Left ventricle myocardium inferior (tissue), 1 donor: ENCODE measurements at places on chromosomes 2 and 18. TPM values are rescaled to one million over a fixed set of nuclear protein-coding genes. Genes with fewer than 3 reads are reported as not detected.
A peak's percentile ranks its signal among the peaks of the same experiment; 100 is the strongest.

The ACADL gene
- total RNA-seq = 1.3 TPM

The SCN7A gene
- 22.3 TPM for total RNA-seq

The SPP2 gene
- total RNA-seq = not detected

The UGT1A8 gene
- not detected for total RNA-seq

The NYAP2 gene
- total RNA-seq = not detected

The RHOB gene
- 193 TPM for total RNA-seq

The CXCR1 gene
- 0.44 TPM for total RNA-seq

The ZSWIM2 gene
- total RNA-seq = not detected

The LYPD1 gene
- not detected for total RNA-seq

The MRO gene
- total RNA-seq = 3.8 TPM

The ZBTB14 gene
- 9.0 TPM for total RNA-seq

The MATN3 gene
- 0.22 TPM for total RNA-seq

The ERBB4 gene
- 8.3 TPM for total RNA-seq

DNA sequence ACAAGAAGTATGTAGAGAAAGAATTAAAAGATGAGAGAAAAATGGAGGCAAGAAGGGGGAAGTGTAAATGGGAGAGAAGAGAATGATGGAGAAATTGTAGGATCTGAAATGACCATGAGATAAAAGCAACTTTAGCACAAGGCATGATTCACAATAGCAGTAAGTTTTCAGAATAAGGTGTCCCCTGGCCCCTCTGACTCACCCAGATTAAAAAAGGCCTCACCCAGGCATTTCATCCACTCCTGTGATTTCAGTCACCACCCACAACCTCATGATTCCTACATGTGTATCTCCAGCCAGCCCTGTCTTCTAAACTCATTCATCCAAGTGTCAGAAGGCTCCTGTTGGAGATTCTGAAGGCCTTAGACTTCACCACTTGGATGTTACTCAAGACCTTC is 56.6 kb downstream of the SP100 start:
- no peak for DNase-seq

DNA sequence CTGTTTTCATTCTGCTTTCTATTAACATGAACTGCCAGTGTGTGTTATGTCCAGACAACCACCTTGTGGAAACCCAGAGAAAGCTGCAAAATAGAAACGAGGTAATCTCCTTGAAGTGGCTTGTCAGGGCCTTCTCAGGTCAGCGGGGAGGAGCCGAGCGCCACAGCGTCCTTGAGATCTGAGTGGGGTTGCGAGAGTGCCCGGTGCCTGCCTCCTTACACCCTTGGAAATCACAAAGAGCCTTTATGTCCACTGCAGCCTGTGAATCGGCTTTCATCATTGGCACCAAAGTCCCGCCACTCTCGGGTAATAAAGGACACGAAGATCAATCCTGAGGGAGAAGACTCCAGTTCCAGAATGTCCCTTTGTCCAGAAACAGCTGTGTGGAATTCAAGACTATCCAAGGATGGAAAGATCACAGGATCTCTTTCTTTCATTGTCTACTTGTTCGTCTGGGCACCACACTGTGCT is 135.2 kb downstream of the HRH4 start:
- DNase-seq = no peak

DNA sequence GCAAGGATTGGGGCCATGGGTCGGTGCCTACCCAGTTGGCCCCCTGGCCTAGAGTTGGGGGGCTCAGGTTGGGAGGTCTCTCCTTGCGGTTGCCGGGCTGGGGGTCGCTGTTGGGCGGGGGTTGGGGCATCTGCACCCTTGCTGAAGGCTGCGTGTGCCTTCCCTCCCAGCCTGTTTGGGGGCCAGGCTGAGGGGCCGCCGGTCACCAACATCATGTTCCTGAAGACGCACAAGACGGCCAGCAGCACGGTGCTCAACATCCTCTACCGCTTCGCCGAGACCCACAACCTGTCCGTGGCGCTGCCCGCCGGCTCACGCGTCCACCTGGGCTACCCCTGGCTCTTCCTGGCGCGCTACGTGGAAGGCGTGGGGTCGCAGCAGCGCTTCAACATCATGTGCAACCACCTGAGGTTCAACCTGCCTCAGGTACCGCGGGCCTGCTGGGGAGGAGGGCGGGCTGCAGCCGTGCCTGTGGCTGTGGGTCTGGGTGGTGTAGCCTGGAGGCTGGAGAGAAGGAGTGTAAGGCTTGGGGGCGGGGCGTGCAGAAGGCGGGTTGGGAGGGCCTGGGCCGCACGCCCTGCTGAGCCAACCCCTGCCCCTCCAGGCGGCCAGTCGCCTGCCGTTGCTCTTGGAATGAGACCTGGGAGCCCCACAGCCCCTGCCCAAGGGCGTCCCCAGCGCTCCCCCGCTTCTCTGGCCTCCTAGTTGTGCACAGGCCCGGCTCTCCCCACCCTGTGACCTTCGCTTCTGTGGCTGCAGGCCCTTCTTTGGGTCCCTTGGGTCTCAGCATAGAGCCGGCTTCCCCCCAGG is 7.2 kb upstream of the NEU4 start:
- peak; percentile 13 for DNase-seq

DNA sequence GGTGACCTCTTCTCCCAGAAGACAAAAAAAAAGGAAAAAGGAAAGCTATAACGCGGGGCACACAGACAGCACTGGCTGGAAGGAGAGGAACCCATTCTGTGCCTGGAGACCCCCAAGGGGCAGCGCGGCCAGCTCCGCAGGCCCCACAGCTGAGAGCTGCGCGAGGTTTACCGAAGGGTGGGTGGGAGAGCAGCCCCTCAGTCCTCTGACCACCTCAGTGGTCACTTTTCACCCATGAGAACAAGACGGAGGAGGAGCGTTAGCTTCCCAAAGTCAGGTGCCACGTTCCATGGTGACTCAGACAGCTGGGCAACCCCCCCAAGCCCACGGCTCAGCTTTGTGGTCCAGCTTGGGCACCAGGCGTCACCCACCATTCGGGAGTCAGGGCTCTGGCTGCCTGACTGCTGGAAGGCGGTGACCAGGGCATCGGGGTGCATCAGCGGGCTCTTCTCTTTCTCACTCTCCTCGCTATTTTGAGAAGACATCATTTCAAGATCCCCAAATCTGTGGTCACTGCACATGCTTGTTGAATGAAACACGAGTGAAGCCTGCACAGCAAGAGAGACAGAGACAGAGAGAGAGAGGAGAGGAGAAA is 35.2 kb downstream of the RPL31 start:
- DNase-seq = no peak

GRCh38 chr18:3984163-3984757 is 470.8 kb downstream of the DLGAP1 start:
- DNase-seq = no peak

GRCh38 chr2:144194326-144195071 is 325.4 kb downstream of the ZEB2 start:
- DNase-seq = no peak

DNA sequence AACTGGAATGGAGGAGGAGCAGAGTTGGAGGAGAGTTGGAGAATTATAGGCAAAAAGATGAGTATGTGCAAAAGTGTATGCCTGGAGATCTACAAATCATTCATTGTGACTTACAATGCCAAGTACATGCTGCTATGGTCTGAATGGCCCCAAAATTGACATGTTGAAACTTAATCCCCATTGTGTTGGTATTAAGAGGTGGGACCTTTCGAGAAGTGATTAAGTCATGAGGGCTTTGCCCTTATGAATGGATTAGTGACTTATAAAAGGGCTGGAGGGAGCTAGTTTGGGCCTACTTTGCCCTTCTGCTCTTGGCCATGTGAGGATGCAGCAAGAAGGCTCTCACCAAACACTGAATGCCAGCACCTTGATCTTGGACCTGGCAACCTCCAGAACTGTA is 6.3 kb upstream of the RBMS1 start:
- no peak for DNase-seq

GRCh38 chr18:51621113-51621863 is 423.8 kb upstream of the MEX3C start:
- peak; percentile 29 for DNase-seq

DNA sequence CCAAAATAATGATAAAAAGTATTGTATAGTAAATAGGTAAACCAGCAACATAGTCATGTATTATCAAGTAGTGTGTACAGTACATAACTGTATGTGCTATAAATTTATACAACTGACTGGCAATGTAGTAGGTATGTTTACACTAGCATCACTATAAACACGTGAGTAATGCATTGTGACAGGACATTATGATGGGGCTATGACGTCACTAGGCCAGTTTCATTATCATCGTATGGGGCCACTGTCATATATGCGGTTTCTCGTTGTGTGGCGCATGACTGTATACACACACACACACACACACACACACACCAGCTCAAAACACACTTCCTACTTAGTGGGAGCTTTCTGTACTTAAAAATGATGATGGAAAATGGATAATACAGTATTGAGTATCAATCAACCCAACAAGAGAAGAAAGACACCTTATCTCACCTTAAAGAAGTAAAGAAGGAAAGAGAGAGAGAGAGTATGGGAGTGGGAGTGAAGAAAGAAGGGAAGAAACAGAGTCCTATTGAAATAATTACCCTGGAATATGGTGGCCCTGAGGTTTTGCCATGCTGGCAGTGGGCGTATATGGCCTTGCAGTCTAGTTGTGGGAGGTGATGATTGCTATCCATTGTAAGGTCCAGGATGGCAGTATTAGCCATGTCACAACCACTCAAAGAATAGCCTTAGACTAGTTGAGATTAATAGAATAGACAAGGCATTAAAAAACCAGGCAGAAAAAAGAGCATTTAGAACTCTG is 186.4 kb upstream of the ZNF521 start:
- DNase-seq = no peak

- DNase-seq = no peak
These were observed 27.2 kb upstream of the BBS5 start for GRCh38 chr2:169452080-169452479.

- DNase-seq = no peak
These were observed 79.4 kb downstream of the EIPR1 start for GRCh38 chr2:3298191-3298590.

GRCh38 chr2:214652473-214652872 is 157.0 kb downstream of the BARD1 start:
- DNase-seq = no peak

DNA sequence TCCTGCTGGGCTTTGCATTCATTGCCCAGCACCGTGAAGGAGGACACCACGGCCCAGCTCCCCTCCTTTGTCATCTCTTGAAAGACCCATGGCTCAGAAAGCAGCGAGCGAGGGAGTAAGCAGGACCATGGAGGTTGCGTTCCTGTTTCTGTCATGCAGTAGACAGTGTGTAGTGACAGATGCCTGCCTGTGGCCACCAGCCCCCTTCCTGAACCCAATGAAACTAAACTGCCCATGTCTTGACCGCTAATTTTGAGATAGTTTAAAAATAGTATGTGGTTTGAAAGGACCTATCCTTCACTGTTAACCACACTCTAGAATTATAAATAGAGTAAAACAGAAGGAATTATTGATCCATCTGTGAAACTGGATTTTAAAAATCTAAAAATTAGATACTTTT is 88.2 kb downstream of the ASAP2 start:
- no peak for DNase-seq

DNA sequence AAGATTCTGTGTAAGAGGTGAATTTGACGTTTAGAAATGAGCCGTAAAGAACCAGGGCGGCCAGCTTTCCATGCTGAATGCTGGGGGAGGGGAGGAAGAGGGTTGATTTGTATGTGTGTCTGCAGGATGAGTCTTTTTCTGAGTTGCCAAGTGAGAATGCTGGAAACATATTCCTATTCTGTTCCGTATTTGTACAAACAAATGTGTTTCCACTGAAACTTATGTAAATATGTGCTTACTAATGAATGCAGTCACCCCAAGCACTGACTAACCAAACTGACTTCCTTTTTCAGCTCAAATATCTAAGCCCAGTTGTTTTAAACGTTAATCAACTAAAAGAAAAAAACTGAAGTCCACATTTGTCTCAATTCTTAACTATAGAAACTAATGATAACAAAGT is 74.9 kb upstream of the APCDD1 start:
- DNase-seq = no peak

DNA sequence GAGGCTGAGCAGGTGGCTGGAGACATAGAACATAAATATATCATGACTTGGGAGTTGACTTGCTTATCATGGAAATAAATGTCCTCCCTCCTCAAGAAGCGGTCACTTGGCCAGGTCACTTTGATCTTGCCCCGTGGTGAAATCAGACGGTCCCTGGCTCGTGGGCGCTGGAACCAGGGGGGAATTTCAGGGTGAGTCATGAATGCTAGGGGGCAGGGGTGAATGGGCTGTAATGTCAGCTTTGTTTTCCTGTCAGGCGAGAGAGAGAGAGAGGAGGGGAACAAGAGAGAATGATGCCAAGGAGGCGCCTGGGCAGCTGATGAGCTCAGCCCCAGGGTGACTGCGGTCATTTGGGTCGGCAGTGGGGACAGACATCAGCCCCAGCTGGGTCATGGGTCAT is 47.7 kb downstream of the RRM2 start:
- no peak for DNase-seq

DNA sequence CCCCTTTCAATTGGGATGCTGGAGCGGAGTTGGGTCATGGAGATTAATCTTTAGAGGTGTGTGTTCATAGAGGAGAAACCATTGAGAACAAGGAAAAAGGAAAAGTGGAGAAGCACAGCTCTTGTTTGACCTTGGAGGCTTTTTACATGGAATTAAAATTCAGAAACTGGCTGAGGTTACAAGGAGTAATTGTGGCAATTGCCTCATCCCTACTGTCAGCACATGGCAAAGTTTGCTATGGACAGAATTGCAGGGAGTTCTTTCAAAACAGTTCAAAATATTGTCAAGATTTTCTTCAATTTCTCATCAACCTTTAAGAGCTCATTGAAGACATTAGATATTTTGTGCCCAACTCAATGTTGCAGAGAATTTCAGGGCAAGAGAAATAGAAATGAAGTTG is 232.7 kb downstream of the SLC8A1 start:
- DNase-seq = no peak

DNA sequence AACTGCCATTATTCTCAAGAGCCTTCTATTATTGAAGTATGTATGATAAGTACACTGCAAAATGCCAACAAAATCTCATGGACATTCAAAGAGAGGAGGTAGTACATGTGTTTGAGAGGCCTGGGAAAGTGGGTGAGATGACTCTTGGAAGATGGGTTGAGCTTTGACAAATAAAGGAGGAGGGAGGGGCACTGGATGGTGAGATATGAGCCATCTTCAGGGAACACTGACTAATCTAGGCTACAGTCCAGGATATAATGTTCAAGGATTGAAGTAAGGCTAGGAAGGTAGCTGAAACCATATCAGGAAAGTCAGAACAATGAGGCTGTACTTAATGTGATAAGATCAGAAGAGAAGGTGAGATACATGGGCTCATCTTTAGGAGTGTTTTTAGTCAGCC is 559.7 kb downstream of the ZEB2 start:
- no peak for DNase-seq

DNA sequence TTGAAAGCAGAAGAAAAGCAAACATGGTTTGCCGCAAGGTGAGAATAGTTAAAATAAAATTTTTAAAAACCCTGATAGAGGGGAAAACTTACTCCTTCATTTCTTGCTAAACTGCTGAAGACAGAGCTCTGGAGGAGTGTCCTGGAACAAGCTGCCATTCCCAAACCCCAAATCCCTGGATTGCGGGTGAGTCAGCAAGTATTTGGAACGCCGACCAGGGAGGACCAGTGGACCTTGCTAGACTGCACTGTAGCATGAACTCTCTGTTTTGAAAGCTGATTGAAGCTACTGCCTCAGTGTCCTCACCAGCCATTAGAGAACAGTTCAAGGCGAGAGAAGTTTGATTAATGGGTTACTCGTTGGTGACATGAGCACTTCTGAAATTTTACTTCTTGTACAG is 99.4 kb upstream of the RASGRP3 start:
- DNase-seq = peak; percentile 22

- no peak for DNase-seq
These were observed 168.5 kb downstream of the CBLN2 start for GRCh38 chr18:72375618-72376017.

GRCh38 chr18:8607776-8608742 is 1.2 kb upstream of the RAB12 start:
- no peak for DNase-seq

GRCh38 chr18:32284284-32284683 is 94.4 kb downstream of the MEP1B start:
- DNase-seq = no peak
